Hepatocyte (in vitro differentiated cells): ENCODE measurements at places on chromosomes 16 and 17. TPM values are rescaled to one million over a fixed set of nuclear protein-coding genes. Genes with fewer than 3 reads are reported as not detected.

DNA sequence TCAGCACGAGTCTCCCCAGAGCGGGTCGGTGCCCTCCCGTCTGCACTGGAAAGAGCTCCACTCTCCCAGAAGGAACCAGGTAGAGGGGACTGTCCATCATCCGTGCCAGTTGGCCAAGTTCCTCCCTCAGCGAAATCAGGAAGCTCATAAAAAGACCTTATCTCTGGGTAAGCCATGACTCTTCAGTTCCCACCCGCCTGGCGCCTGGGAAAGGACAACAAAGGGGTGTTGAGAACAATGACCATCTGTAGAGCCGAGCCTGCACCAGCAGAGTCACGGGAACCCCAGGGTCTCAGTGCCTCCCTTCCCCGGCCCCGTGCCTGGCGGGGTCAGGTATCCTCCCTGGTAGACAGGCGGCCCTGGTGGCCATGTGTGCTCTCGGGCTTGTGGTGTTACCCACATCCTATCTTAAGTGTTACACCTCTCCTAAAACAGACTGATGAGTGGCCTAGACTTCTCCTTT, 190.7 kb downstream of the AXIN2 start:
- no peaks in the 10 kb centered on the region for H3K27me3 ChIP-seq
- H3K4me1 ChIP-seq: peaks cover 5% of the 10 kb centered on the region
- DNase-seq: peak; percentile 64
- H3K27ac ChIP-seq: peak overlapping the region; percentile 33

GRCh38 chr17:42922294-42922693, 21.7 kb downstream of the G6PC1 start:
- H3K4me1 ChIP-seq: peaks cover 21% of the 10 kb centered on the region
- H3K27ac ChIP-seq: no peak overlapping the region
- no peak overlapping the region for H3K4me3 ChIP-seq
- DNase-seq: no peak

Gene HEATR9
- not detected in 2 replicates for total RNA-seq

DNA sequence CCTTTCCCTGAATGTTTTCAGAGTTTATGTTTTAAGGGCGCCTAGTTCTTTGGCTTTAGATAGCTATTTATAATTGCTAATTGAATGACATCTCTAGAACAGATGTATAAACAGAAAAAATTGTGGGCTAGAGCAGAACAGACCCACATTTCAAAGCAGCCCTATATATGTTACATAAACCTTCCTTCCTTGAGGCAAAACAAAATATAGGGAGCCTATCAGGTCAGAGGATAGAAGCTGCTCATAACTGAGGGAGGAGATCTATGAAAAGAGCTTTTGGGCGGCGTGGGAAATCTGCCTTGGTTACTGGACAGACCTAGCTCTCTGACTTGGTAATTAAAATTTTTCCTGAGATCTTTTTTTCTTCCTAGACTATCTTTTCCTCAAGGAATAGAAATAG, 68.4 kb downstream of the SPAG9 start:
- DNase-seq: no peak
- H3K4me1 ChIP-seq: peaks cover 15% of the 10 kb centered on the region

Gene HAP1
- total RNA-seq: 0.03 and 0.08 TPM in 2 replicates

DNA sequence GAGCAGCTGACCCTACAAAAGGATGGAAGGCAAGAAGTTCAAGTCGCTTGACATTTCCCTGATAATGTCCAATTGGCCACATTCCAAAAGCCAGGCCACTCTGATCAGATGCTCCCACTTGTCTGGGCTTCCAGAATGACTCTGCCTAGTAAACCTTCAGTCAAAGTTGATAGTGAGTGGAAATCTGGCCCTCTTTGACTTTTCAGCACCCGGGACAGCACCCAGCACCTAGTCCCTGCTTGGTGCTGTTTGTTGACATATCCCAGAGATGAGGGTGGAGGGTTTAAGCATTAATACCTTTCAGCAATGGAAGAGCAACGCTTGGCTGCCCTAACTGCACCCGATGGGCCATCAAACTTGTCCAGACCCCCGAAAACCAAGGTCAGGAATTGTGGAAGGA, 131.3 kb downstream of the AIPL1 start:
- DNase-seq: peak; percentile 69
- H3K27ac ChIP-seq: no peak overlapping the region
- H3K36me3 ChIP-seq: no peaks in the 10 kb centered on the region
- no peaks in the 10 kb centered on the region for H3K4me1 ChIP-seq

Gene TOP2A
- 36.9 and 37.4 TPM in 2 replicates for total RNA-seq

Gene CBFA2T3
- 0.07 TPM in 1 of 2 replicates, not detected in the other for total RNA-seq

DNA sequence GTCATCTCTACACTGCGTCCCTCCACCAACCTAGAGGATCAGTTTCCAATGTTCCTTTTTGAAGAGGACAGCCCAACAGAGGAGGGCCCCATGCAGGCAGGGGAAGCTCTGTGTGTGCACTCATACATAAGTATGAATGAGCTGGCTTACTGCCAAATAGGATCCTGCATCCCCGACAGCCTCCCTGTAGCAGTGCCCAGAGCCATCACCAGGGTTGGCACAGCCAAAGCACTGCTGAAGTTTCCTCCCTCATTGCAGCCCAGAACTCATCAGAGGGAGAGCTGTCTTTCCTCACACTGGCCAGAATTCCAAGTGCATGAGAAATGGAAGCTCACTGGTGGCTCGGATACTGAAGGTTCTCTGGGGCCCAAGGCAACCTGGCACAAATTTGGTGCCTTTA, 114.4 kb downstream of the ASIC2 start:
- no peaks in the 10 kb centered on the region for H3K4me1 ChIP-seq
- H3K4me3 ChIP-seq: no peak overlapping the region
- DNase-seq: no peak
- H3K36me3 ChIP-seq: no peaks in the 10 kb centered on the region
- H3K27ac ChIP-seq: no peak overlapping the region

GRCh38 chr17:6651919-6652452, 424 bp downstream of the C17orf100 start:
- H3K36me3 ChIP-seq: no peaks in the 10 kb centered on the region
- H3K4me3 ChIP-seq: peak overlapping the region; percentile 46
- H3K27me3 ChIP-seq: peaks cover 17% of the 10 kb centered on the region
- no peak for DNase-seq

DNA sequence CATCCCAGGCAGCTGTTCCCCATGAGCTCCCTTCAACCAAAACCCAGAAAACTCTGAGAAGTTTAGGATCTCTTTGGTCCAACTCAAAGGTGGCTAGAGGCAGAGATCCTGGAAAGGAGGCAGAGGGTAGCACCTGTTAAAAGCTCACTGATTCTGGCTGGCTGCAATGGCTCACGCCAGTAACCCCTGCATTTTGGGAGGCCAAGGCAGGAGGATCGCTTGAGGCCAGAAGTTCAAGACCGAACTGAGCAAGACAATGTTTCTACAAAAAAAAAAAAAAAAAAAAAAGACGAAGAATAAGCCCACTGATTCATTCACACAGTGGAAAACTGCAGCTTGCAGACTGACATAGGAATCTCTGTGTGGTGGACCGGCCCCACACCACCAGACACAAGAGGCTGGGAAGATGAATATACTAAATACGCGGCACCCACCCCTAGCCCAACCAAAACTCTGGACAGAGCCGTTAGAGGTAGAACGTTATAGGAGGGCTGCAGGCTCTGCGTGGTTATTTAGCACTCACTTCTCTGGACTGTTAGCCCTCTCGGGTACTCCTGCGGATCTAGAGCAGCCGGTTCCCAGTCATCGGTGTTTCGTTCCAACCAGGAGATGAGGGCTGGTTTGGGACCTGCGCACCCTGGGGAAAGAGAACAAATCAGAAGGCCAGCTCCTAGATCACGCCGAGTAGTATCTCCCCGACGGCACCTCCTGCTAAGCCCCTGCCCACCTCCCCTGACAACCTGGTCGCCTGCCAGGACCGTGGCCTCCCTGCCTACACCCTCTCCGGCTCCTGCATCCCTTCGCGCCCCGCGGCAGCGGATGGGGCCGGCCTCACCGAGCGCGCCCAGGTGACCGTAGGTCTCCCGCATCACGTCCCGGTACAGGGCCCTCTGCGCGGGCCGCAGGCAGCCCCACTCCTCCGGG, 925 bp downstream of the ZNF689 start:
- DNase-seq: peak; percentile 69
- H3K4me1 ChIP-seq: peaks cover 4% of the 10 kb centered on the region
- peak overlapping the region; percentile 97 for H3K27ac ChIP-seq
- H3K36me3 ChIP-seq: no peaks in the 10 kb centered on the region
- H3K27me3 ChIP-seq: no peaks in the 10 kb centered on the region

DNA sequence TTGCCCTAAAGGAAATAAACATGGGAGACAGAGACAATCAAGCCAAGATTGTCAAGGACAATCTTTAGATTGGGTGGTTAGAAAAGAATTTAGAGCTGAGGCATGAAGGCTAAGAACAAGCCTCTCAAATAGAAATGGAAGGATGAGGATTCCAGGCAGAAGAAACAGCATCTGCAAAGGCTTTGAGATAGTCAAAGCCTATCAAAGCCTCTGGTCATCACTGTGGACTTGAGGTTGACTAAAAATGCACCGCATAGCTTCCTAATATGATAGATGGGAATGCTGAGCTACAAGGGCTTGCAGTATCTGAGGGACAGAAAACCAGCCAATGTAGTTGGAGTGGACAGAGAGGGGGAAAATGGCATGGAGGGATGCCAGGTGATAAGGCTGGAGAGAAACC, 109.8 kb upstream of the FAM20A start:
- H3K27me3 ChIP-seq: no peaks in the 10 kb centered on the region
- no peak for DNase-seq
- H3K36me3 ChIP-seq: no peaks in the 10 kb centered on the region
- H3K4me1 ChIP-seq: peaks cover 10% of the 10 kb centered on the region
- H3K27ac ChIP-seq: peak overlapping the region; percentile 5

DNA sequence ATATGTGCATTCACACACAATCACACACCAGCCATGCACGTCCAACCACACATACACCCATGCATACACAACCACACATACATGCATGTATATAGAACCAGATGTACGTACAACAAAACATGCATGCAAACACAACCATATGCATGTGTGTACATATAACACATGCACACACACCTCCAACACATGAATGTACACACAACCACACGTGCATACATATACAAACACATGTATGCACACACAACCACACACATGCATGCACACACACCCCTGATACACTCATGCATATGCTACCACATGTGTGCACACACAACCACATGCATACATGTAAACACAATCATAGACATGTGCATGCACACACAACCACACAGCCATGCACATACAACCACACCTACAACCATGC, 52.0 kb upstream of the SDK2 start:
- no peaks in the 10 kb centered on the region for H3K27me3 ChIP-seq
- H3K4me3 ChIP-seq: no peak overlapping the region
- DNase-seq: no peak

Gene PIEZO1
- 47.0 and 77.0 TPM in 2 replicates for total RNA-seq

GRCh38 chr17:78476973-78477372, 98.5 kb downstream of the PGS1 start:
- no peak overlapping the region for H3K4me3 ChIP-seq
- no peaks in the 10 kb centered on the region for H3K36me3 ChIP-seq
- DNase-seq: peak; percentile 66
- H3K4me1 ChIP-seq: no peaks in the 10 kb centered on the region

GRCh38 chr16:84026606-84027005, 16.0 kb downstream of the SLC38A8 start:
- no peaks in the 10 kb centered on the region for H3K36me3 ChIP-seq
- DNase-seq: no peak
- no peaks in the 10 kb centered on the region for H3K4me1 ChIP-seq
- H3K4me3 ChIP-seq: no peak overlapping the region

DNA sequence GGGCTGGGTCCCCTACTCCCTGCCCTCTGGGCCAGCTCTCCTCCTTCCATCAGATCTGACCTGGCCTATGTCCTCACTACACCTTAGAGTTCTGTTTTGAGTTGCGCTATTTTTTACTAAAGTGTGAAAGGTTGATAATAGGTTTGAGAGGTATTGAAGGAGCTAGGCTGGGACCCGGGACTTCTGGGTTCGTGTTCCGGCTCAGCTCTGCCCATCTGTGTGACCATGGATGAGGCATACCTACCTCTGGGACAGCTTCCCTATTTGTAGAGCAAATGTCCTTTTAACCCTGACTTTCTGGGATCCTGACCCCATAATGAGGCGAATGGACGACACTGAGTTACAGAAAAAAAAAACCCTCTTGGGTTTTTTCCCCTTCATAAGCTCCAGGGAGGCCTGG, 36.0 kb downstream of the IL21R start:
- no peaks in the 10 kb centered on the region for H3K27me3 ChIP-seq
- H3K36me3 ChIP-seq: no peaks in the 10 kb centered on the region
- no peak for DNase-seq

Gene TPSD1
- not detected in 2 replicates for total RNA-seq

Gene SLC16A6
- 0.44 TPM in 1 of 2 replicates, not detected in the other for total RNA-seq

Gene SHBG
- total RNA-seq: 6.1 and 9.0 TPM in 2 replicates
